Activated effector memory CD4-positive, alpha-beta T cell treated with Interleukin-2 at 50 U/mL for 16 hours (primary cell): ENCODE measurements at places on chromosomes 5 and 9.

- DNase-seq = no peak
Measured at GRCh38 chr9:111566234-111566633, 33.2 kb downstream of the PTGR1 start.

DNA sequence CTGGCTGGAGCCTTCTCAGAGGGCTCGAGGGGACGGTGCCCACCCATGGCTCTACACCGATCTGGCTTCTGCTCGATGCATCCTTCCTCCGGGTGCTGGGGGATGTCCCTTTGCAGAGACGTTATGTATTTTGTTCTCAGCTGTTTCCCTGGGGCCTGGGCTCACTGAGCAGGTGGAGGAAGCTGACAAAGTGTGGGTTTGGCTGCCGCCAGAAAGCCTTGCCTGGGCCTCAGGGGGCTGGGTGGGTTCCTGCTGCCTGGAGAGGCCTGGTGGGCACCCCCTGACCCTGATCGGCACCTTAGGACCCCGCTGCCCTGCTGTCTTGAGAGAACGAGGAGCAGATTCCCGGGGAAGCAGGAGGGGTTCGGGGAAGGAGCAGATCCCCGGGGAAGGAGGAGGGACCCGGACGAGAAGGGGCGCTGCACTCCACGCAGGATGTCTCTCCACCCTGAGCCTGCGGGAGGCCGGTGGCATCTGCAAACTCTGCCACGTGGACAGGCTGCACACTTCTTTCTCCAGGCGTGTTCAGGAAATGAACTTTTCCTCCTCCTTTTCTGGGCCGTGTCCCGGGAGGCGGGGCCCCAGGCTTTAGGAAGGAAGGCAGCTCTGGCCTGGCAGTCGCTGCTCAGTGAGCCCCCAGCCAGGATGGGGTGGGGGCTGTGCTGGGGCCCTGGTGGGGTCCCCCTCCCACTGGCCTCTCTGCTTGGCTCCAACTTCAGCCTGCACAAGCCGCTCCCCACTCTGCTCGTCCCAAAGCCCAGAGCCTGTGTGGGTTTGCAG, 148.9 kb downstream of the RXRA start:
- DNase-seq = no peak

- DNase-seq = no peak
Measured at GRCh38 chr5:134510970-134511795, 14.3 kb upstream of the JADE2 start.

DNA sequence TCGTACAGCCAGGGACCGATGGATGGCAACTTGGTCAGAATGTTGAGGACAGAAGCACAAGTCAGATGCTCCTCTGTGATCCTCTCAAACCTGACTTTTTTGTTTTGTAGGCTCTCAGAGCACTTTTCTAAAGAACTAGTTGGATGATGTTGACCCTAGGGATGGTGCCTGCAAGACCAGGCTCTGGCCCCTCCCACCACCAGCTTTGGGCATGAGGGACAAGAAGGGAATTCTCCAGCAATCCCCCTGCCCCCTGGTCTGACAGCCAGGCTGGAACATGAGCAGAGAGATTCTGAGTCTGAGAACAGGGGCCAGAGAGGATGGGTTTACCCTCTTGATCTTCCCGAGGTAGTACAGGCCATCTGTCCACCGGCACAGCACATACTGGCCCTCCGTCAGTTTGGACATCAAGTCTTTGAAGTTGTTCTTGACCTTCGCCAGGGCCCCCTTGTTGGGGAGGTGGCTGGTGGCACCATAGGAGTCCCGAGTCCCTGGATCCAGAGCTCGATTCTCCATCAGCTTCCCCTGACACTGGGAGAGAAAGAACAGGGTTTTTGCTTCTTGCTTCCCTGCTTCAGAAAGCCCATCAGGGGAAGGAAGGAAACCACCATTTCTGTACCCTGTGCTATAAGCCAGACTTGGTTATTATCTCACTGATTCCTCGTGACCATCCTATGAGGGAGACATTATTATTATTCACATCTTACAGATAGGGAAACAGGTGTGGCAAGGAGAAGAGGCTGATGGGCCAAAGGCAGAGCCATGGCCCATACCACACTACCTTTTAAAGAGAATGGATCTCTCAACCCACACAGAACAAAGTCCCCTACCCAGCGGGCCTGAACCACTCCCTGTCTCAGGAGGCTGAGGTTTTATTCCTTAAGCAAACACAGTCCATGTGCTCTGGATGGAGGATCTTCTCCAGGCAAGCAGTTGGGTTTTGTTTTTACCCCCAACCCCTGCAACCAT, 2.5 kb downstream of the PHF19 start:
- no peak for DNase-seq

DNA sequence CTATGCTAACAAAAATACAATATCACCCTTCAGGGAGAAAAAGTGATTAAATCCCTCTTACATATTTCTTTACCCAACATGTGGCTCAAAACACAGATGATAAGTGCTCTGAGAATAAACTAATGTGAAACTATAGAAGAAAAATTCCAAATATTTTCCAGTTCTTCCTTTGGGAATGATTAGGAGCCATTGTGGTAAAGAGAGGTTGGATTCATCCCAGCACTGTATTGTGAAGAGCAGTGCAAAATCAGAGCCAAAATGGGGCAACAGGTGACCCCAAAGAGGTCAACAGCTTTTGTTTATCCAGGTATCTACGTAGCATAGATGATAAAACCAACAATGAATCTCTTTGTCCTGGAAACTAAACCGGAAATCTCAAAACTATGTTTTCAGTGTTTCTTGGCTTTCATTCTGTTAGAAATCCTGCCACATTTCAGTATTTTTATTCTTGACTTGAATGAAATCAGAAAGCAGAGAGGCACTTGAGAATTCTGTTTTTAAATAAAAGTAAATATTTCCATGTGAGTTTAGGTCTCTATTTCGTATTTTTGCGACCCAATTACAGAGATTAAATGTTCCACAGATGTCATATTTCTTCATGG, 120.4 kb upstream of the FST start:
- DNase-seq = no peak

DNA sequence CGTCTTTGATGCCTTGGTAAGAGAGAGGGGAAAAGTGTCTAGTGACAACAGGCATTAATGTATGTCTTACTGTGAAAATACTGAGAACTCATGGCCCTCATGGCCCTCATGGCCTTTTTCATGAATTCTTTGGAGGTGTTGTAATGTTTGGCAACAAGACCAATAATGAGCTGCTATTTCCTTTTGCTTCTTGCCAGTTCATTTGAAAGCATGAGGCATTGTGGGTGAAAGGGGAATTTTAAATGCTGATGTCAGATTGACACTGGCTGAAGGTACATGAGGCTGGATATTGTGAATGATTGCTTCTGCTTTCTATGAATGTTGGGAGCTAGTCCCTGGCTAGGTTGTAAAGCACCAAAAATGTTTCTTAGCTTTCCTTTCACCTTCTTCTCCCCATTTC, 79.2 kb downstream of the DOCK2 start:
- DNase-seq = no peak

GRCh38 chr9:5483306-5483705, 27.0 kb upstream of the PDCD1LG2 start:
- no peak for DNase-seq

DNA sequence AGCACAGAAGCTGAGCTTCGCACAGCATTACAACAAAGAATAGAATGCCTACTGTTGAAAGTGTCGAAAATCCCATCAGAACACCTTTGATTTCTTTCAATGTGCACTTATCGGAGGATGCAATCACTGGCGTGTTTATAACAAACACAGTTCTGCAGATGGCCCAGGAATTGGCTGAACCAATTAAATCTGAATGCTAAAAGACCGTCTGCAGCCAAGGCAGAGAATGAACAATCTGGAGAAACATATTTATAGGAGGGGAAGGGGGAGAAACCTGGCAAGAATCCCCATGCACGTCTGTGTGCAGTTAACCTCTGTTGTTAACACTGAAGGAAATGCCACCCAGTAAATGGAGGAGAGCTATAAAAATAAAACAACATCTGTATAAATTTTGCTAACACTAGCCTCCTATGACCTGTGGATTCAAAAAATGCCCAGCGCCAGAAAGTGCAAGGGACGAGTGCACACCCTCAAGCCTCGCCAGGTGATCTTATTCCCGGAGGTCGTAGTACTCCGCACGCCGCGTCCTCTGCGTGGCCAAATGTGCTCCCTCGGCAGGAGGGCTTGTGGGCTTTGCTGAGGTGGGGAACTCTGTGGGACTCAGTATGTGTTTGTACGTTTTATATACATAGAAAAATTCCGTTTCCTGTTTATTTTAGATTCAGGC, 56.8 kb downstream of the PTCH1 start:
- DNase-seq = no peak

DNA sequence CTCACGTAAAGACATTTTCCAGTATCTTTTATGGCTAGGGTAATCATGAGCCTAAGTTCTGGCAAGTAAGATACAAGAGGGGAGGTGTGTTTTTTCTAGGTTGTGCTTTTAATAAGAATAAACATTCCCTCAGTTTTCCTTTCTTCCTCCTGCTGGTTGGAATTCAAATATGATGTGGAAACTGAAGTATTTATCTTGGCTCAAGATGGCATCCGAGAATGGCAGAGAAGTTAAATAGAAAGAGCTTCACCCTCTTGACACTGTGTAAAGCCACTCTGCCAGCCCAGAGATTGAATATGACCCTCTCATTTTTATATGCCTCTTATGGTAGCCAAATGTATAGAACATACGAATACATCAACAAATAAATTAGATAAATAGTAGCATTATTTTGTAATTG, 438.4 kb downstream of the ISL1 start:
- DNase-seq = no peak

GRCh38 chr9:138058181-138058580, 180.6 kb downstream of the CACNA1B start:
- DNase-seq = no peak

- no peak for DNase-seq
Measured at GRCh38 chr5:123367739-123368138, 55.5 kb downstream of the CEP120 start.

GRCh38 chr9:86413971-86414880, 60.0 kb upstream of the TUT7 start:
- DNase-seq = no peak

GRCh38 chr5:111313017-111313724, 89.0 kb downstream of the CAMK4 start:
- no peak for DNase-seq

- no peak for DNase-seq
Measured at GRCh38 chr9:114811966-114812636, 6.3 kb upstream of the TNFSF15 start.

DNA sequence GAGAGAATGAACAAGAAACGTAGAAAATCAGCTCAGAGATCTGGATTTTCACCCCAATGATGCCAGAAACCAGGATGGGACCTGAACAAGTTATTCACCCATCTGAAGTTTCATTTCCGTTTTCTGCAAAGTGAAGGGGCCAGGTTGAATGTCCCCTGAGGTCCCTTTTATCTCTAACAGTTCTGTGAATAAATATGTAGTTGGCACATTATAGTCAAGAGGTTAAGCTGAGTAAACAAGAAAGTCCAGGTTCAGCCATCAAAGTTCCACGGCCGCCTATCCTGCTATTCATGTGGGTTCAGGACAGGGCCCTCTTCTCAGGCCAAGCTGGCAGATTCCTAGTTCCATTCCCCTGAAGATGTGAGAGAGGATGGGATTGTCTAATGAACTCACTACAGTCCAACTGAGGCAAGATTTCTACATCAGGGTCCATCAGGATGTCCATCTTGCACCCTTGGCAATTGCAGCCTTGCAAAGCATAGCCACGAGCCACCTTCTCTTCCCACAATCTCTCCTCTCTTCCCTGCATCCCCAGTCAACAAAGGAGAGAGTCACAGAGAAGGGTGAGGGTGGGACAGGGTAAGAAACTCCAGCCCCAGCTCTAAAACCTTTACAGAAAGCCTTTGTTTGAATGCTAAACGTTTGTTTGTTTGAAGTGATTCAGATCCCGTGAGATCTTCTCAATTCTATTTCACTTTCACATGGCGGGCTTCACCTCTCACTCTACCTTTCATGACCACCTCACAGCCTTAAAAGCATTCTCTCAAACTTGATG, 311.0 kb downstream of the SLIT3 start:
- no peak for DNase-seq

DNA sequence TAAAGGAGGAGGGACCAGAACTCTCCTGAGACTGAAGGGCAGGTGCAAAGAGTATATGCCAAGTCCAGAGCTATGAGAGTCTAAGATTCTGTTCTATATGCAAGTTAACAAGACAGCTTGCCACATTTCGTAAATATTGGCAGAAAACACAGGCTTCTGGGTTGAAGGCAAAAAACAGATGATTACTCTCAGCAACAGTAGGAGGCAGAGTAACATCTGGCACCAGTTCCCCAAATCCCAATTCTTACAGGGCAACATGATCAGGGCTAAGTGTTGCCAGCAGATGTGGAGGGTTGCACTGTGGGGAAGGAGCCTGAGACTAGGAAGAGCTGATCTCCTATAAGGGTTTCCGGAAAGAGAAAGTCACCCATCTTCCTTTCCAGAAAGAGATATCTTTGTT, 179.4 kb downstream of the PJA2 start:
- DNase-seq = no peak

DNA sequence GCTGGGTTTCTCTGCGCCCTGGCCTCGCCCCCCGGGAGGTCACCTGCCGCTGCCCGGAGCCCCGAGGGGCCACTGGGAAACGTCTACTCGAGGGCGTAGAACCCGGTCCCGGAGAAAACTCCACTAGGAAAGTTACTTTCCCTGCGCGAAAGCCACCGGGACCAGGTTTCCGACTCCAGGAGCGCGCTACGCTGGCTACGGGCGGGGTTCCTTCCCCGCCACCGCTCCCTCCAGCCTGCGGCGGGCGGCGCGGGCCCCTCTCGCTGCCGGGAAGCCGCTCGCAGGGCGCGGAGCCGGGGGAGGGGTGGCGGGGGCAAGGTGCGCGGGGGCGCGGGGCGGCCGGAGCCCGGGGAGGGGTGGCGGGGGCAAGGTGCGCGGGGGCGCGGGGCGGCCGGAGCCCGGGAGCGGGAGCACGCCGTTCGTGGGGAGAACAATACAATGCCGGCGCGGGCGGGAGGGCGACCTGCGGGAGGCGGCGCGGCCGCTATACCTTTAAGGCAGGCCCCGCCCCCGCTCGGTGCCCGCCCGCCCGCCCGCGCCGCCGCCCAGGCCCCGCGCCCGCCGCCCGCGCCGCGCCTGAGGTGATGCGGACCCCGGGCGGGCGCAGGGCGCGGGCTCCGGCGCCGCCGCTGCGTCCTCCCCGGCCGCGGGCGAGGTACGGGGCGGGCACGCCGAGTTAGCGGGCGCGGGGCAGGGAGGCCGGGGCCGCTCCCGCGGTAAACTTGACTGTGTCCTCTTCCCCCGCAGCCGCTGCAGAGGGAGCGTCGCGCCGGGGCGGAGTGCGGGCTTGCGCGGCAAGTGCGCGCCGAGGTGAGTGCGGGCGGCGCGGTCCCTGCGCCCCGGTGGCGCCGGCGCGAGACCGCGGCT, 278.1 kb downstream of the AOPEP start:
- no peak for DNase-seq

DNA sequence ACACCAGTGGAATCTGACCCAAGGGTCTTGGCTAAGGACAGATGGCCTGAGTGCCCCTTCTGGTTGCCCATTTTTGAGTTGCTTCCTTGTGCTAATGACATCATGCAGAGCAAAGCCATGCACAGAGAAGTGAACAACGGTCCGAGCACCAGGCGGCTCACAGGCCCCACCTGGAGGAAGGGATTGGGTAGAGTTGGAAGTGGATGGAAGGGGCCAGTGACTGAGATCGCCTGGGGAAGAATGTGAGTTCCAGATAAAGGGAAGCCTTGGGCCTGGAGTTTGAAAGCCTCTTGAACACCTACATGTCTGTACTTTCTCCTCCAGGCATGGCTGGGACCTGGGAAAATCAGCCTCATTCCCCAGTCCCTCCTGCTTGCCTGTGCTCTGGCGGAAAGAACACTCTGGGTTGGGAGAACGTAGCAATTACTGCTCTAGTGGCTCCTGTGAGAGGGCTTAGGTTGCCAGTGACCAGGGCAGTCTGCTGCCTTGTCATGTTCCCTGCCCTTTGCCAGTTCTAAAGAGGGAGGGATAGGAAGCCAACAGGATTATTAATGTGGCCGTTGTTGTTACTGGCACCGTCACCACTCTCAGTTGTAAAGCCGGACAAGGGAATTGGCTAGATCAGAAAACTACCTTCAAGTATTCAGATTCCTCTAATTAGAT, 62.5 kb upstream of the PTPN3 start:
- no peak for DNase-seq
